NCI-H524 (cell line): ENCODE measurements at places on chromosomes 4 and X.

GRCh38 chr4:56155432-56155831 is 206.7 kb downstream of the CEP135 start:
- no peak for DNase-seq

- DNase-seq, result no peak
Observed at GRCh38 chr4:104093247-104093646, 373.5 kb upstream of the TACR3 start.

DNA sequence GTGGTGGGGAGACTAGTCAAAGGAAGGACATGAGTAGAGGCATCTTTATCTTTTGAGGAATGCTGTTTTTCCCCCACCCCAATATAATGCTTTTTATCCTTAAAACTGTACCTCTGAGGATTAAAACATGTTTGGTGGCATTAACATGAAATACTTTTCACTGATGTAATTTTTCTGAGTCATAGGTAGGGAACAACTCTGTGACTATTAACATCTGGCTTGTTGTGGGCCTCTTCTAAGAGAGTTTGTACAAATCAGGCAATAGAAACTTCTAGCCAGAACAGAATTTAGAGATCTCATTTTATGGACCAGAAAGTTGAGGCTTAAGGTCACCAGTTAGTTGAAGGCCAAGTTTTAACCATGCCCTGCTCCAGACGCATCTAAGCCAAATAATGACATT is 207.6 kb downstream of the SOX3 start:
- DNase-seq, result no peak

GRCh38 chrX:123833387-123833786 is 26.5 kb upstream of the XIAP start:
- peak; percentile 71 for DNase-seq

DNA sequence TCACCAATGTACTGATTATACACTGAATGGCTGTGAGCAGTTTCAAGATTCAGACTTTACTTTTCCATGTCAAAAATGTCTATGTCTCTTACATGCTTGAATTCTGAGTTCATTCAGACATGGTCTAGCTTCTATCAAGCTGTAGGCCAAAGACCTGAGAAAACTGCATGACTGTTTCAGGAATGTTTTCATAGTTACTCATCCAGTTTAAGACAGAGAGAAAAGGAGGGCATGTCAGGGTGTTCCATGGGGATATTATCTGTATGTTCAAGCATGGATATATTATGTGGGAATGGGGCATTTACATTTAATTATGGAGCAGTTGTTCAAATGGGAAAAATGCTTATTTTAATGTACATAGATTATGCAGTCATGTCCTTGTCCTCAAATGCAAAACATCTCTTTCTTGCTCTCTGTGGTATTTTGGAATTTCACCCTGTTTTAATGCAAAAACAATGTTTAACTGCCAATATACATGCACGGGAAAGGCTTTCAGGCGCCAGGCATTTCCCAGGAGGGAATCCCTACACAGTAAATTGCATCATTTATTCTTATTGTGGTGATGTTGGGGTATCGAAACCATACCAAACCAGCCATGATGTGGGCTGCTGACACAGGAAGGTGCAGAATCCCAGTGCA is 429.1 kb upstream of the INTU start:
- no peak for DNase-seq

- DNase-seq, result peak; percentile 0
Observed at GRCh38 chr4:108446556-108446955, 173.8 kb upstream of the RPL34 start.

DNA sequence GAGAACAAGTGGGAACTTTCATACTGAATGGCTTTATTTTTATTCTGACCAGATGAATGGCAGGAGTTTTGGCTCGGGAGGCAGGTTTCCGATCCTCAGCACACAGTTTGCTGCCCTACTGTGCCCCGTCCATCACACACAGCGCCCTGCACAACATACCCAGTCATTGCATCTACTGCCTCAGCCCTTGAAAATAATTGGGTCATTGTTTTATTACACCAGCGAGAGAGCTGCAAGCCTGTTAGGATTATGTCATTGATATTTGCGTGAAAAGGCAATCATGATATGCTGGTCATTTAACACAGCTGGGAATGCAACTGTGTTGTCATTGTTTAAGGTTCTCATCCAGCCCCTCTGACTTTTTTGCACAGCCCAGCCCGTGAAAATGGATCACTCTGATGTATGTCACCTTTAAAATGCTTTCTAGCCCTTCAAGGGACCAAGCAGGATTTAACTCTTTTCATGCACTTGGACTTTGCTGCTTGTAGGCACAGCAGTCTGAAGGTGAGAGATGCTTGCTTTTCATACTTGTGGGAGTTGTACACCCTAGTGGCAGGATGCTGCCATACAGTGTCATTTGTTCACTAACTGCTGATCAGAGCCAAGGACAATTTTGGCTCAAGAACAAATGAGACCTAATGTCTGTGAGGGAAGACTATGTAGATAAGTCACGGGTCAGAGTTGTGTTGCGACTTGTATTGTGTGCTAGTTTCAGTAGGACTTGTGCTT is 62.3 kb downstream of the RTL9 start:
- peak; percentile 39 for DNase-seq

- no peak for DNase-seq
Observed at GRCh38 chr4:1249731-1250526, 999 bp upstream of the CTBP1 start.

- no peak for DNase-seq
Observed at GRCh38 chr4:111028795-111029194, 405.9 kb upstream of the PITX2 start.

GRCh38 chr4:117610706-117611308 is 423.5 kb upstream of the NDST3 start:
- no peak for DNase-seq

DNA sequence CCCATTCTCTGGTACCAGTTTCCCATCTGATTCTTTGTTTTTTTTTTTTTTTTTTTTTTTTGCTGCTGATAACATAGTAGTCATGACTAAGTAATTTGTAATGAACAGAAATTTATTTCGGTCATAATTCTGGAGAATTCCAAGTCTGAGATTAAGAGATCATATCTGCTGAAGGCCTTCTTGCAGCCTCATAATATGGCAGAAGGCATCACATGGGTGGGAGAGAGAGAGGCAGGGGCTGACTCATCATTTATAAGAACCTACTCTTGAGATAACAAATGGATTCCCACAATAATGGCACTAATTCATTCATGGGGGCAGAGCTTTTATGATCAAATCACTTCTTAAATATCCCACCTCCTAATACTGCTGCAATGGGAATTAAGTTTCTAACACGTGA is 1034.3 kb downstream of the STIM2 start:
- DNase-seq, result no peak

DNA sequence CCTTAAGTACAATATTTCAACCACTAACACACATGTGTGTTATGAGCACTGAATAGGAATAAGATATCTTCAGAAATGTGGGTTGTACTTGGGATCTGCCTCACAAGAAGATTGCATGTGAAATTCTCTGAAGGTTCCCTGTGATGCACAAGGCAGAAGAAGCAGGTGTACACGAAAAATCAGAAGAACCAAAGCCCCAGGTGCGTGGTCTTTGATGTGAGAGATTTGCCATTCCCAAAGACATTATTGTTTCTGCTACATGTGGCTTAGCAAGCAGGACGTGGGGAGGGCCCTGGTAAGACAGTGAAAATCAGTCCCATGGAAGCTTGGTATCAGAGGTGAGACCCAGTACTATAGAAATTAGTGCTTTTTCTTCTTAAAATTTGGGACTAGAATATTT is 13.0 kb upstream of the SPRY1 start:
- no peak for DNase-seq

- DNase-seq, result no peak
Observed at GRCh38 chrX:100995469-100995868, 26.0 kb downstream of the ARL13A start.

DNA sequence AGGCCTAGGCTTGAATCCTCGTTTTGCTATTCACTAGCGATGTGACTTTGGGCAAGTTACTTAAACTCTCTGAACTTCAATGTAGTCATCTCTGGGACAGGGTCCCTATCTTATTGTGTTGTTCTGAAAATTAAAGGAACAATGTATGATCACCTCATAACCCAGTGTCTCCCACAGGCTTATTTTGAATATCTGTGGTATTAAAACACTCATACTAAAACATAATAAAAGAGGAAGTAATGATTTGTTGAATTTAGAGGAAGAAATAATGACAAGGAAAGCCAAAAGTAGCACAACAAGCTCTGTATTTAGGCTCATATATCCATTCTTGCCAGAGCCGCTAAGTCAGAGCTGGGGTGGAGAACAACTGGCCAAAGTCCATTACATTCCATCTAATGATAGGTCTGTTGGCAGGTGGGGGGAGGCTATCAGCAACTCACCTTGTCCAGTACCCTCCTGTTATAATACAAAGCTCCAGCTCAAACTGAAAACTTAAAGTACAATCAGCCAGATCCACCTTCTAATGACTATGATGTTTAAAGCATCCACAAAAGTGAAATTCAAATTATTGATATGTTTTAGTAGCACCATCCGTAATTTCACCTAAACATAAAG is 64.5 kb upstream of the LSM6 start:
- no peak for DNase-seq

DNA sequence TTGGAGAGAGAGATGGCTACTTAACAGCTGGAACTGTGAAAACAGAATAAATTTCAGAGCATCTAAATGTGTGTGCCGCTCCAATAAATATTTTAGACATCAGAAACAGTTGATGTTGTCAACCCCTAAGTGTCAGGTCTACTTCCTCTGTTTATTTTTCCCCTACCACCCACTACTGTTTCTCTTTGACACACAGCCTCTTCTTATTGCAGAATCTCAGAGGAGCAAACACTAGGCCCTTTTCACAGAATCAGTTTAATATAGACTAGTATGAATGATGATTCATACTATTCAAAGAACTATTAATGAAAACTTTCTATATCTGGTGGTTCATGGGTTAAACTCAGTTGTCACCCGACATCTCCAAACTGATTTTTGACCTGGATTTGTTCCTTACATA is 33.9 kb downstream of the NAA11 start:
- no peak for DNase-seq

DNA sequence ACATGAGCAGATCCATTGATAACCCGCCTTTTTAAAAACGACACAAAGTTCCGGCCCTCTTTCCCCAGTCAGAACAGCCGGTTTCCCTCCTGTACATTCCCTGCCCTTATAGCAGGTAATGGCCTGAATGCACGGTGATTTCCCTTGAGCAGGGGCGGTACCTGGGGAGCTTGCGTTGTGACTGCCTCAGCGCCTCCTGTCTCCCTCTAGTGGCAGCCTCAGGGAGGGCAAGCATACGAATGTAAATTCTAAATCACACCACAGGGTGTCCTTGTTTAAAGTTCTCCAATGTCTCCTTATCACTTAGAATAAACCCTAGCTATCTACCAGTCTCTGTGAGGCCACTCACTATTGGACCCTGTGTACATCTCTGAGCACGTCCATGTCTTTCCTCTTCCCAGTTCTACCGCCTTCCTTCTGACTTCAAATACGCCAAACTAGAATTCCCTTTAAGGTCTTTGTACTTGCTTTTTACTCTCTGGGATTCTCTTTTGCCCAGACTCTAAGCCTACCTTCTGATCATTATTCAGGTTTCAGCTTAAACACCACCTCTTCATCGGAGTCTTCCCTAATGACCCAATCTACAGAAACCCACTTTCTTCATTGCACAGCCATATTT is 18.4 kb upstream of the LDB2 start:
- peak; percentile 81 for DNase-seq

- DNase-seq, result no peak
Observed at GRCh38 chr4:1216869-1217294, 32.0 kb downstream of the CTBP1 start.

GRCh38 chrX:10633722-10634121 is 13.3 kb upstream of the MID1 start:
- peak; percentile 19 for DNase-seq

DNA sequence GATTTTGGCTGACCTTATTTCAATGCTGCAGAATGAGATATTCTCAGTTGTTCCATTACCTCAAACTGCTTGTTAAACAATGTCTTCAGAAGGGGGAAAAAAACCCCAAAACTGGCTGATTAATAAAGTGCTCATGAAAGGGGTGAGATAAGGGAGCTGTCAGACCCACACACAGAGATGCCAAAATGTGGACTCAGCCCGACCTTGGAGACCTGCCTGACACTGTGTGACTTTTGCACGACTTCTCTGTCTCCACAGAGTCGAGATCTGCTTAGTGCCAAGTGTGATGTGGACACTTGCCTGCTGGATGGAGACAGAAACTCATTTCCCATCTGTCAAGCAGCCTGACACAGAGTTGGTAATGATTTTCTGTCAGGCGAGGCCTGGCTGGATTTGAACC is 31.5 kb downstream of the REELD1 start:
- no peak for DNase-seq

DNA sequence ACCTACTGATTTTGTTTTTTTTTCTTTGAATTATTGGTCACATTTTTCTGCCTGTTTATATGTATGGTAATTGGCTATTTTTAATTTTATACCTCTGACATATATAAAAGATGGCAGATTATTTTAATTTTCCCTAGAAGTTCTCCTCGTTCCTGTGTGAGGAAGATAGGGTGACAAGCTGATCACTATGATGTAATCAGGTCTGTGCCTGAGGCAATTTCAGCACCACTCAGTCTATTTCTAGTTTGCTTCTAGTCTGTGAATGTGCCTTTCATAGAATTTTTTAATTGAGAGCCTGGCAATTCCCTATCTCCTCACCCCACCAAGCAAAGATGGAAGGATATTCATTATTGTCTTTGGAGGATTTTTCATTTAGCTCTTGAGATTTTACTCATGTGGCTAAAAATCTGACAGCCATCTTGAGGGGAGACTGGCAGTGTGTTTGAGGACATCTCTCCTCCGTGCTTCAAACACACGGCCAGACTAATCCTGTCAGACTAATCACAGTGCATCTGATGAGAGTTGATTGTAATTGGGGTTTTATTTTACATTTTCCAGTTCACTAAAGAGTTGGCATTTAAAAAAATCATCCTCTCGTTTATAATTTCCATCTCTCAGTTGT is 500.3 kb downstream of the TRIML1 start:
- no peak for DNase-seq

DNA sequence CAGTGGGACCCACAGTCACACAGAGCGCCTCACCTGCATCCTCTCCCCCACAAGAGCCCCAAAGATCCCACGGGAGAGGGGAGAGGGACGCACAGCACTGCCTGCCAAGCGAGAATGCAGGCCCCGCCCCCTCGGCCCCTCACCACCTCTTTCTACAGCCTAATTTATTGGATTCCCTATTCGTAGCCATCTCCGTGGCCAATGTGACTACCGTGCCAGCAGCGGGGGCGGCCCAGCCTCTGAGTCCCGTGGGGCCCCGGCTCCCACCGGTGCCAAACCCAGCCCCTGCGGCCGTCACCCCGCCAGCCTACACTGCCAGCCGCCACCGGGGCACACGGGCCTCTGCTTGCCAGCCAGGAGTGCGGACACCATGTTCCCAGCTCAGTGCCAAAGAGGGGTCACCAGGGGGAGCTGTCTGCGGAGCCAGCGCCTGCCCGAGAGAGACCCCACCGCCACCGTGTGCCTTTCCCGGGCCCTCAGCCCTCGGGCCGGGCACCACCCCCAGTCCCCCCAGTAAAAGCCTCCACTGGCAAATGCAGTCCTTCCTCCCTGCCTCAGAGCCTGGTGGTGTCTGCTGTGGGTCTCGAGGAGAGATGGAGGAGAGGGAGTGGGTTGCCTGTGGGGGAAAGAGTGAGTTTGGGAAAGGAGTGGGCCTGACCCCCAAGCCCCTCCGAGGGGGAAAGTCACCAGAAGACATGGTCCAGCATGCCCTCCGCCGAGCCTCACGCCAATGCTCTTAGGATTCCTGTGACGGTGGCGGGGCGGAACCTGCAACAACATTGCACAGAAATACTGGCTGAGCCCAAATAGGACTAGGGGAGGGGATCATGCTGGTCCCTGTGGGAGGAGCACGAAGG is 19.6 kb upstream of the PLXNB3 start:
- DNase-seq, result no peak

- no peak for DNase-seq
Observed at GRCh38 chrX:19799319-19800182, 87.8 kb downstream of the SH3KBP1 start.

- DNase-seq, result no peak
Observed at GRCh38 chrX:118760025-118760424, 32.6 kb downstream of the IL13RA1 start.
